ENCODE measurements at places on chromosomes 12 and 14.

GRCh38 chr14:32085845-32086383, 8.8 kb downstream of the ARHGAP5 start:
- no peak for DNase-seq

GRCh38 chr12:90360300-90360699, 594.7 kb downstream of the CCER1 start:
- no peak for DNase-seq

DNA sequence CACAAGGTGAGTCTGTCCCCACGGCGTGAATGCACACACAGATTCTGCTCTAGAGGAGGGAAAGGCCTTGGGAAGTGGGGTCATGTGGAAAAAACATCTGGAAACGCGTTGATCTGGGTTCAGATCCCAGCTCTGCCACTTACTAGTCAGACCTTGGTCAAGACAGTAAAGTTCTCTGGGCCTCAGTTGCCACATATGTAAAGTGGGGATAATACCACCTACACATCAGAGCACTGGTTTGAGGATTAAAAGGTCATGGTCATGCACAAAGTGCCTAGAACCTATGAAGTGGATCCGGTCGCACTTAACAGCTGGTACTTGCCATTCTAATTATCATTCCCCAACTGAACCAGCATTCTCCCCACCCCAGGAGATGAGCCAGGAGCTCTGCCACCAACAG, 4.7 kb downstream of the PLEKHG6 start:
- no peak for DNase-seq

DNA sequence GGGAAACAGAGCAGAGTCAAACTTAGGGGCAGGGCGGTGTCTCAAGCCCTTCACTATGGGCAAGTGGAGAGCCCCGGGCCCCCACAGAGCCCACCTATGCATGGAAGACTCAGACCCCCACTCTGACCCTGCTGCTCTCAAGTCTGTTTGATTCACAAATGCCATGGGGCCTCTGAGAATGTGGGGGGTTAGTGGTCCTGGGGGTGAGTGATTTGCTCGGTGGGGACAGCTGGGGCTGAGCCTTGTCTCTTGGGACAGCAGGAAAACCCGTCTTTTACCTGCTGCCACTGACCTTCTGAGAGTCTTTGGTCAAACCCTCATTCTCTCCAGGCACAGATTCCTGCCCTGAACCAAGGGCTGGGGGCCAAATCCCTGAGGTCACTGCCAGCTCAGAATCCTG, 201.0 kb upstream of the RTL1 start:
- no peak for DNase-seq

DNA sequence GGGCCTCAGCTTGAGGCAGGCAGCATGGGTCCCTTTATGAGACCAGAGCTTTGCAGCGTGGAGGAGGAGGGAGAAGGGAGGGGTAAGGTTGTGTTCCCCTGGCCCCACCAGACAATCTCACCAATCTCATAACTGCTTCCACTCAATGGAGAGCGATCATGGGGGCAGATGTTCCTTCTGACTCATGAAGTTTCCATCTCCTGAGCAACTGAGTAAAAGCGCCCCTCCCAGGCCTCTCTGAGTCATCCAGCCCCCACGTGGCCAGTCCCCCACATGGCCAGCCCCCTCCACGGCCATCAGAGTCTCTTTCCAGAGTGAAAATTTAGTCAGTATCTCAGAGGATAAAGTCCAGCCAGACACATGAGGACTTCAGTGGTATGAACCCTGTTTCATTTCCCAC, 39.2 kb upstream of the PLXNC1 start:
- no peak for DNase-seq

DNA sequence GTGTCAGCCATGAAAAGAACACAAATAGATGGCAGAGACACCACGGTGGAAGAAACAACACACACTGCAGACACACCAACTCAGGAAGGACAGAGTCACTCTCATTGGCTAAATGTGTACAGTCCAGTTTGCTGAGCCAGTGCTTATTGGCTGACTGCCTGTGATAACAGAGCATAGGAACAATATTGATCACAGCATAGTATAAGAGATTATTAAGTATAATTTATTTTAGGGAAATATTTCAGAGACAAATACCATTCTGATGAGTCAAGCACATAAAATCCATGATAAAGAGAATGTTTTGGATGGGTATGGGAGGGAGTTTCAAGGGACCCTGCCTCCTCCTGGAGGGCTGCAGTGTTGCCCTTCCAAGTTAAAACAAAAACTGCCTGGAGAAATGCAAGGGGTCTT, 50.9 kb downstream of the BTG1 start:
- no peak for DNase-seq

DNA sequence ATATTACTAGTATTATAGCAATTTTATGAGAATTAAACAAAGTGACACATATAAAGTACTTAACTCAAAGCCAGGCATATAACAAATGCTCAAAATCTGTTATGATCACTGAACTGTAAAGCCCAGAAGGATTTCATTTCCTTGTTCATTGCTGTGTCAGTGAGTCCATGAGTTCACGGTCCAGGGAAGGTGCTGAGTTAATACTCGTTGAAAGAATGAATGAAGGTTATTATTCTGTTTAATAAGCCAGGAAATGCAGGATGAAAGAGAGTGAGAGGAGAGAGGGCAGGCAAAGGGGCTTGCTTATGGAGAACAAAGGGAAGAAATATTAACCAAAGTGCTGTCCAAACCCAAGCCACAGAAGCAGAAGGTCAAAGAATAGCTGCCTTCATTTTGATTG, 40.2 kb upstream of the NT5DC3 start:
- DNase-seq: no peak

GRCh38 chr12:32134101-32134888, 27.6 kb downstream of the BICD1 start:
- no peak for DNase-seq

GRCh38 chr12:18562531-18562930, 175.3 kb downstream of the PLCZ1 start:
- no peak for DNase-seq

DNA sequence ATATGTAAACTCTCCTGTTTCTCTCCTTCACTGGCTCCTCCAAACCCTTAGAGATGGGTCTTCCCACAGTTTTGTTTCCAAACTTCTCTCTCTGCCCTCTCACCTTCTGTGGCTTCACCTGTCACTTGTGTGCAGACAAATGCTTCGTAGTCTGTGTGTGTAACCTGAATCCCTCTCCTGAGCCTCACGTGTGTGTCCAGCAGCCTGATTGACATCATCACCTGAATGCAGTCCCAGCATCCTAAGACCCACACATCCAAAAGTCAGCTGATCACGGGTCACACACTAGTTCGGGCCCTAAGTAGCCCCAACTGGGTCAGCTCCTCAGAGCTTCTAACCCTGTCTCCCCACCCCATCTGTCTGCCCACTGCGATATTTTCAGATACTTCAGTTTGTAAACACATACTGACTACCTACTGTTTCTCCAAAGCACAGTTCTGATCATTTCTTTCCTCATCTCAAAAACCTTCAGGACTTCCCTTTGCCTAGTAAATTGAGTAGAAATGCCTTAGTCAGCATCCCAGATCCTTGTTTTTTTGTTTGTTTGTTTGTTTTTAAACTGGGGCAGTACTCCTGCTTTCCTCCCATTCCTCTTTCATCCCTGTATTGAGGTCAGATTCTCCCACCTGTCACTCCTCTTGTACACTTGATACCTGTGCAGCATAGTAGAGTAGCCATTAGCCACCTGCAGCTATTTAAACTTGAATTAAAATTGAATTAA, 23.7 kb downstream of the FNTB start:
- no peak for DNase-seq

GRCh38 chr12:48187916-48188695, 4.7 kb downstream of the CCDC184 start:
- no peak for DNase-seq

DNA sequence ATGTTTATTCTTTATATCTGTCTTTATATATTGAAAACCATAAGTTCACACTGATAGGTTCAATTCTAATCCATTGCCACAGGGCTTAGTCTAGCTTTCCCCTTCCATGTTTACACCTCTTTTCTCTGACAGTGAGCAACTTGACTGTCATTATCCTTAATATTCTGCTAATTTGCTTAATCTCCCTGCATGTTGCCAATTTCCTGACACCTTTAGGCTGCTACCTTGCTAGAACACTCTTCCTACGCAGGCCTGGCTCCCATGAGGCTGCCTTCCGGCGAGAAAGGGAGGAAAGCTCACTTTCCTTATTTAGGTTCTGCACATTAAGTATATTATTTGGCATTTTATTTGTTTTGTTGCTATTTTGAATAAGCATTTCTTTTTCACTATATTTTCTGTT, 12.8 kb upstream of the FRS2 start:
- DNase-seq: no peak

DNA sequence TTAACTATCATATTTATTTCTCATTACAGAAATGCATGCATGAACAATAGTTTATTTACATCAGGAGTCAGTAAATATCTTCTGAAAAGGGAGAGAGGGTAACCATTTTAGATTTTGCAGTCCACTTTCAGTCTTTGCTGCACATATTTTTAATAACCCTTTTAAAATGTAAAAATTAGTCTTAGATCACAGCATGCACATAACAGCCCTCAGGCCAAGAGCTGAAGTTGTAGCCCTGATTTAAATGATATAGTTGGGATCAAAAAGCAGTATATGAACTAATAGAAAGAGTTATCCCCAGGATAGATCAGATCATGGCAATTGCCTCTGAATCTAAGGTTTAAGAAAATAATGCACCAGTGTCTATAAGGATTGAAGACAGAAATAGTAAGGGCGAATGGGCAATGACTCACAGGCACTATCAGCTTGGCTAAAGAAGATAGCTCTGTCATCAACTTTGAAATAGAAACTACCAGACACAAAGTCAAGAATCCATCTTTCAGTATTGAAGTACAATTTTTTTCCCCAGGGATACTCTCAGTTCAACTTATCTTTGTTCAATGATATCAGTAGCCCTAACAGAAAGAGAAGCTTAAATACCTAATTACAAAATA, 13.1 kb upstream of the CLEC7A start:
- DNase-seq: no peak

DNA sequence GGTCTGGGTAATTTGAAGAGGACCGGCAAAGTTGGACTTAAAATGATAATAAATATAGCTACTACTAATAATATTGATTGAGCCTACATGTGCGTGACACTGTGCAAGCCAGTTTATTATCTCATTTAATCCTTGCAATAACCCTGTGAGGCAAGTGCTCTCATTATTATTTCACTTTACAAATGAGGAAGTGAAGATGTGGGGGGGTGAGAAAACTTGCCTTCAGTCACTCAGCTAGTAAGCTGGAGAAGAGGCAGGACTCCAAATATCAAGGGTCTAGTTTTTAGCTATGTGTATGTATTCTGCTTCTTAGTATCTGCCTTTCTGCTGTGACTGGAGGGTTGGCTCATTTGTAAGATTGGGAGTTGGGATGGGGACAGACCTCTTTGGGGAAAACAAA, 39.2 kb downstream of the NPAS3 start:
- no peak for DNase-seq

GRCh38 chr12:79895071-79895470, 39.8 kb downstream of the PPP1R12A start:
- no peak for DNase-seq

DNA sequence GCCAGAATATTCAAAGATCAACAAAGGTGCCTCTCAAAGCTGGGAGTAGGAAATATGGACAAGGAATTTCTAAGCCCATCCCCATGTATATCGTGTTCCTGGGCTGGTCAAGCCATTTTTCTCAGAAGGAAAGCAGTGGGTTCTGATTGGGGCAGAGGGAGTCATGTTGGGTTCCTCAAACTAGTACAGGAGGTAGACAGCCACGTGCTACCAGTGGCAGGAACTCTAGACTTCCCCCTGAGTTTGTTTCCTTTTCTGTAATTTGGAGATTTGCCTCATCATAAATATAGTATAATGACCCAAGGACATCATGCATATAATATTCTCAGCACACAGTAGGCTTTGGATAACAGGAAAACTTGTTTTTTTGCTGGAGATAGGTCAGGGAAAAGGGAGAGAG, 16.4 kb upstream of the PLEKHH1 start:
- DNase-seq: no peak

DNA sequence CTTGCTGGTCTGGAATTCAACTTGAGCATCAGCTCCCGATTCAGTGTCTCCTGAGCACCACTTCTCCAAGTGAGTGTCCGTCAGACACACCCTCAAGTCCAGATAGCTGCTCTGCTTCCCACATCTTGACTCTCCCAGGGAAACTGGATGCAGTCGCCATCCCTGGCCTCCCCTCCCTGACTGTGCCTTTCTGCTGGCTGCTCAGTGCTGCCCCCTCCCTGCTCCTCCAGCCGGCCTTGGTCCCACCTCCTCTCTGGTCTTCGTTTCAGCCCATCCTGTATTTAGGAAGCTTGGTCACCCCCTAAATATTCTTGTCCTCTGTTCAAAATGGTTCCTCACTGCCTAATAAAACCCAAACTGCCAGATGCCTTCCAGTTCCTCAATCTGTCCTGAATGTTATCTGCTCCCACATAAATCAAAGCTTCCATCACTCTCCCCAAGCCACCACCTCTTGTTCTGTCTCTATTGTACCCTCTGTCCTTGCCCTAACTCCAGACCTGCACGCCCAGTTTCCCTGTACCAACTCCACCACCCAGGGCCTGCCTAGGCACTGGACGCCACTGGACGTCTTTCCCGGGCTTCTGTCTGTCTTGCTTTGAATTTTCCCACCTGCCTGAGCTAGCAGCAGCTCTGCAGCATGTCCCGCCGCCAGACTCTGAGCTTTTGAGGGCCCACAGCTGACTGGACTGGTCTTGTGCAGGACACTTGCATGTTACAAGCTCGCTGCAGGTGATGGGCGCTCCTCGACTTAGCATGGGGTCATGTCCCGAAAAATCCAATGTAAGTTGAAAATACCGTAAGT, 33.8 kb downstream of the CCDC92 start:
- DNase-seq: no peak

DNA sequence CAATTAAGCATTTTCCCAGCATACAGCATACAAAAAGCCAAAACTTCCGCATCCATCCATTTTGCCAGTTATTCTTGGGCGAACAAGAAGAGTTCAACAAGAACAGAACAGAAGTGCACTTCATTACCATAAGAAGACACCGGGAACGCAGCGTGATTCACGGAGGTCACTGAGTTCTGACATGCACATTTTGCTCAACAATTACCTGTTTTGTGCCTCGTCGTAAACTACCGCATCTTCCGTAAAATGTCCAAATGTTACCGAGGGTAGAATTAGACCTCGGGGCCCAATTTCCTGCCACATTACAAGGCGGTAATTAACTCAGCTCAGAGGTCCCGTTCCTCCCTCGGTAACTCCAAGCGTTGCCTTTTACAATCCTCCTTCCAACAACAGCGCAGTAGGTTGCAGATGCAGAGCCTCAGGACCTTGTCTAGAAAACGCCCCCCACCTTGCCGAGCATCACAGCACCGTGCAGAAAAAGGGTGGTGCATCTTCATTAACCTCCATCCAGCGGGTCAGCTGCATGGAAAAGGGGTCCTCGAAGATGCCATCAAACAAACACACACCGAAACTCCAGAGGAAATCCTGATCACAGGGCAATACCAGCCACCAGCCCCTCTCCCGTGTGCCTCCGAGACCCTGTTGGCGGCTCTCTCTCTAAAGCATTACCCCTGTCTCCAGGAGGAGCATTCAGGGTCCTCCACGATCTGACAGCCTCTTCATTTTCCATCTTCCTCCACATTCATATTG, 125.2 kb downstream of the BCL11B start:
- no peak for DNase-seq

GRCh38 chr12:3365463-3366411, 125.3 kb upstream of the PRMT8 start:
- DNase-seq: peak; percentile 21

Data from NCI-H1092 (cell line).